Forelimb muscle (tissue), 1 donor: ENCODE measurements at places on chromosomes 1 and 21. TPM values are rescaled to one million over a fixed set of nuclear protein-coding genes. Genes with fewer than 3 reads are reported as not detected.

The NECTIN4 gene
- 0.09 TPM for polyA plus RNA-seq

The LHX8 gene
- polyA plus RNA-seq: not detected

The TMEM269 gene
- 0.83 TPM for polyA plus RNA-seq

The RGS13 gene
- polyA plus RNA-seq: 0.71 TPM

The SYT2 gene
- polyA plus RNA-seq: 0.63 TPM

The CCDC28B gene
- 57.8 TPM for polyA plus RNA-seq

The PRKAA2 gene
- 36.4 TPM for polyA plus RNA-seq

The LIPI gene
- 0.19 TPM for polyA plus RNA-seq

The RXFP4 gene
- not detected for polyA plus RNA-seq

The BLACAT1 gene
- not detected for polyA plus RNA-seq

GRCh38 chr1:167483790-167484189, 34.5 kb downstream of the CD247 start:
- DNase-seq: no peak

GRCh38 chr1:172895050-172895460, 155.7 kb downstream of the TNFSF18 start:
- DNase-seq: no peak

DNA sequence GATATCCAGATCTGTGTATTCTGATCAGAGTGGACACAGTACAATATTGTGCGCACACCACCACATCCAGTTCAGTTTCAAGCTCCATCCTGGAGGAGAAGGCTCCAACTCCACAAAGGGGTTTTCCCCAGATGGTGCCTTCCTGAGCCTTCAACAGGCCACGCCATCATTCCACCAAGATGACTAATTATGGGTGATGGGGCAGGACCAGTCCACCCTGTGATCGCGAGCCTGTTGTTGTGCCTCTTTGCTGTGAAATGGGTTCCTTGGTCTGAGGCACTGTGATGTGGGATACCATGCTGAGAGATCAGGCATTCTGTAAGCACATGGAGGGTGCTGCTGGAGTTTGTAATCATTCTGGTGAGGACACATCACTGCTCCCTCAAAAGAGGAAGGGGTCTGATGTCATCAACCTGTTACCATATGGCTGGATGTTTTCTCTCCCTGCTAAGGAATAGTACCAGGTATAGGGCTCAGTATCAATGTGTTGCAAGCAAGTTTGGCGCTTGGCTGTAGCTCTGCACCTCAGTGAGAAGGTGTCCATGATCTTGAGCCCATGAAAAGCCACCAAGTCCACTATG, 6.7 kb upstream of the SH2D2A start:
- DNase-seq: no peak

- DNase-seq: no peak
These were observed 119.4 kb downstream of the SLC16A1 start for GRCh38 chr1:112836642-112837041.

- no peak for DNase-seq
These were observed 286.9 kb upstream of the ADGRL2 start for GRCh38 chr1:81513796-81514354.

DNA sequence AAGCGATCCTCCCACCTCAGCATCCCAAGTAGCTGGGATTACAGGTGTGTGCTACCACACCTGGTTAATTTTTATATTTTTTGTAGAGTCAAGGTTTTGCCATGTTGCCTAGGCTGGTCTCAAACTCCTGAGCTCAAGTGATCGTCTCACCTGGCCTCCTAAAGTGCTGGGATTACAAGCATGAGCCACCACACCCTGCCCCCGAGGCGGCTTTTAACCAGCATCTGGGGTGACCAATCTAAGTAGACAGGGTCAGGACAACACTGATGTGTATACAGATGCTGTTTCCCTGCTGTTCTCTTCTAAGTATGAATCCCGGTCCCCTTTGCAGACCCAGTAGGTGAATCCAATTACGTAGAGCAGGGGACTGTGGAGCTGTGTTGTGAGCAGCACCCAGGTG, 23.9 kb downstream of the THAP3 start:
- no peak for DNase-seq

DNA sequence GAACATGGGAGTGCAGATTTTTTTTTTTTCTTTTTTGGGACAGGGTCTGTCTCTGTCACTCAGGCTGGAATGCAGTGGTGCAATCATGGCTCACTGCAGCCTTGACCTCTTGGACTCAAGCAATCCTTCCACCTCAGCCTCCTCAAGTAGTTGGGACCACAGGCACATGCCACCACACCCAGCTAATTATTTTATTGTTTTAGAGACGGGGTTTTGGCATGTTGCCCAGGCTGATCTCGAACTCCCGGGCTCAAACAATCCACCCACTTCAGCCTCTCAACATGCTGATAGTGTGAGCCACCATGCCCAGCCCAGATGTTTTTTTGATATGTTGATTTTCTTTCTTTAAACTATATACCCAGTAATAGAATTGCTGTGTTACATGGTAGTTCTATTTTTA, 57.7 kb downstream of the RGSL1 start:
- no peak for DNase-seq

- no peak for DNase-seq
These were observed 188.2 kb downstream of the HHAT start for GRCh38 chr1:210516697-210517459.

DNA sequence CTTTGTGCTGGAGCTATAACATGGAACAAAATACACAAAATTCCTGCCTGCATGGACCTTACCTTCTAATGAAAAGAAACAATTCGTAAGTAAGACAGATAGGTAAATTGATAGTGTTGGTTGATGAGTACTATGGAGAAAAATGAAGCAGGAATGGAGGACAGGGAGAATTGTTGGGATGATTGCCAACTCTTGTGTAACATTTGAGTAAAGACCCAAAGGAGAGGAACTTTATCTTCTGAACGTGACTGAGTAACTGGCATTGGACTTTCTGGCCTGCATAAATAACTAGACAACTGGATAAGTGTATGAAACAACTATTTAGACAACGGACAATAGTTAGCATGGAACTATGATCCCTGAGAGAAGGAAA, 6.8 kb upstream of the EFCAB14 start:
- DNase-seq: no peak

GRCh38 chr1:1032424-1032823, 12.5 kb downstream of the AGRN start:
- no peak for DNase-seq

DNA sequence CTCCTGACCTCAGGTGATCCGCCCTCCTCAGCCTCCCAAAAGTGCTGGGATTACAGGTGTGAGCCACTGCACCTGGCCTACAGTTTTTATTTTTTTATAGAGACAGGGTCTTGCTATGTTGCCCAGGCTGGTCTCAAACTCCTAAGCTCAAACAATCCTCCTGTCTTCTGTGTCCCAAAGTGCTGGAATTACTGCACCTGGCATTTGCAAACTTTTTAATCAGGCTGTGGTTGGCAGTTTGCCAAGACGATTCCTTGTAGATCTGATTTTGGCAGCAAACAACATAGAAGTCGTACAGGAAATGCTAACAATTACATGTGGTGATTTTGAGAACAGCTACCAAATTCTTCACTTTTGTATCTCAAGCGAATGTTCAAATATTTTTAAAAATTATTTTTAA, 10.1 kb downstream of the RBP7 start:
- no peak for DNase-seq
